SHP77 treated with DMSO at 0.1 percent for 48 hours (cell line): ENCODE measurements at places on chromosomes 2 and 18.

DNA sequence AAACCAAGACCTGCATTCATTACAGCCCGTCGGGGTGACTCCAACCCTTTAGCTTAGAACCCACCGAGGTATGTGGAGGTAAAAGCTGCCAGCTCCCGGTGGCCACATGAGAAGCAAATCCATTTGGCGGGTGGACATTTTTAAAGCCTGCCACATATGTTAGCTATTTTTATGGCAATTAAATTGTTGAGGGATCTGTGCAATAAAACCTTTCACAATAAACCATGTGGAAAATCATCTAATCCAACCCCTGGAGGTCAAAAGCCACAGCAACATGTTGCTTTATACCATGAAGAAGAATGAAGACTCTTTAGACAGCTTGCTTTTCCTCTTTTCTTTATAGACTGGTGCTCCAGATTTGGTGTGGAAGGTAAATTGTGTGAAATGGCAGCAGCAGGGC, 176.3 kb downstream of the AGPS start:
- no peak for DNase-seq

DNA sequence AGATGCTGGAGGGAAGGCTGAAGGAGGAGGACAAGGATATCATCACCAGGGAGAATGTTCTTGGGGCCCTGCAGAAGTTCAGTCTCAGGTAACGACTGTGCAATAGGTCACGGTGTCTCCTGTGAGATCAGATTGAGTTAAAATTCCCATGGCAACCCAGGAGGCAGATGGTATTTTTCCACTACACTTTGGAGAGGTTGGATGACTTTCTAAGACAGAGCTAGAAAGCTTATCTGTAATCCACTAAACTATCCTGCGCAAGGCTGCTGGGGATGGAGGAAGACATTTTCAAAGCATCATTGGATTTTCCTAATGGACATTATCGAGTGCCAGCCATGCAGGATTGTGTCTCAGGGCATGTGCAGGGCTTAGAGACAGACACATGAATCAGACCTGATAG, 74.6 kb downstream of the ARMC9 start:
- no peak for DNase-seq

DNA sequence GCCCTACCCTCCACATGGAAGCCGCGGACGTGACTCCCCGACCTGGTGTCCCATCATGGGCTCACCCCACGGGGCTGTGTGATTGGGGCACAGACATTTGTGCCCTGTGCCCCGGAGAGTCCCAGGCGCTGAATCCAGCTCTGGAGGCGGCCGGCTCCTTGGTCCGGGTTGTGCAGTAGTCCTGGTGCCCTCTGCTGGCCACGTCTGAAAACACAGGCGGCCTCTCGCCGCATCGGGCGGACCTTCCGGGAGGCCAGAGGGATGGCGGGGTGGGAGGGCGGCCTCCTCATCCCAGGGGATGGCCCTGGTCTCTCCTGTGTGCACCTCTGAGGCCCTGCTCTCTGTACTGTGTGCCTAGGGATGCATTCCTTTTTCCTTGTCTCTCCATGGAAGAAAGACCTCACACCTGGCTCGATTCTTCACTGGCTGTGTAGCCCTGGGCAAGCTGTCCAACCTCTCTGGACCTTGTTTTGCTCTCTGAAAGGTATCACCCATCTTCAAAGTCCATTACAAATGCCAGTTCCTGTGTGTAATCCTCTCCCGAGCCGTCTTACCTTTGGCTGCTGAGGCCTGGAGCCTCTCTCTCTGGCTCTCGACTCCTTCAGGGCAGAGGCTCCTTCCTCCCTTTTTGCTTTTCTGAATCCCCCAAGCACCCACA, 27.6 kb downstream of the CELF4 start:
- DNase-seq: peak; percentile 4

DNA sequence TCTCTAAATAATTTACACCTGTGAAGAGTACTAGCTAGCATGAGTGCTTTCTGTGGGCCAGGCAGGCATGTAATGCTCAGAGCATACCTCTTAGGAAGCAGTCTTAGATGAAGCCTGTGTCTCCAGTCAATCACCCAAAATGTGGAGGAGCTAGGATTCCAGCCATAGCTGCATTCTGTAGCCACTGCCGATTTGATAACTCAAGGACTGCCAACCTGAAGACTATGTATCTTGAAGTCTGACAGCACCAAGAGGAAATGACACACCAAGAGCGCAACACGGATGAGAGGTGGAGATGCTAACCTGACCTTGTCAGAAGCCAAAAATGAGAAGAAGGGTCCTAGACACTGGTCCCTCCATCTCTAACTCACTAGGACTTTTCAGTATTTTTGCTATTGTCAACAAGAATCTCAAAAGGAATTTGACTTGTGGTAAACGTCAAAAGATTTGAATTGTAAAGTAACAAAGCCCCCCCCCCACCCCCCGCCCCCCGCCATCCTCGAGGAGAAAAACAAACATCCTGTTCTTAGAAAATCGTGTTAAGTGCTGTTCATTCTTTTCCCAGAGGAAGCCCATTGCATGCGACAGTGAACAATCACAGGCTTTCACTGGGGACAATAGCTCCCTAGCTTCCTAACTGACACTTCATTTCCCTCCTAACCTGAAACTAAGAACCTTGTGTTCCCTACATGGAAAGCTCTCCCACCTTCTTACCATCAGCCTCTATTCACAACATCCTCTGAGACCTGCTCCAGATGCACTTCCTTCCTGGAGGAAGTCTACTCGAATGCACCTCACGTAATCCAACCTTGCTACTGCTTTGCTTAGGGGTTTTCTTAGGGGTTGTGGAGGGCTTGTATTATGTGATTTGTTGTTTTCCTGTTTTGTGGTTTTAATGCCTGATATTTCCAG, 14.7 kb downstream of the CDC42EP3 start:
- no peak for DNase-seq

GRCh38 chr2:150424406-150424805, 63.1 kb downstream of the RND3 start:
- DNase-seq: no peak

DNA sequence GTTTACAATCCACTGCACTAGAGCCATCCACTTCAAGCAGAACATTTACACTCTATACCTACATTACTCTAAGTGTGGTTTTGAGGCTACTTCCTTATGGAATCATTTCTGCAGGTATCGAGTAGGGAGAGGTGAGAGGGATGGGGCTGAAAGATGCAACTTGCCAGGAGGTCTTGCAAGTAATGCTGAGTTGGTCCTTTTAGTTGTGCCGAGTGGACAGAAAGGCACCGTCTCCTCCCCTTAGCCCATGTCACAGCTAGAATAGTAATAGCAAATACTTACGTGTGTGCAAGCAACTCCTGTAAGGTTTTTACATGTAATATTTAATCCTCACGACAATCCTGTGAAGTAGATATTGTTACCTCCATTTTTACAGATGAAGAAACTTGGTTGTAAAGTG, 158.8 kb upstream of the TTC39C start:
- DNase-seq: no peak

DNA sequence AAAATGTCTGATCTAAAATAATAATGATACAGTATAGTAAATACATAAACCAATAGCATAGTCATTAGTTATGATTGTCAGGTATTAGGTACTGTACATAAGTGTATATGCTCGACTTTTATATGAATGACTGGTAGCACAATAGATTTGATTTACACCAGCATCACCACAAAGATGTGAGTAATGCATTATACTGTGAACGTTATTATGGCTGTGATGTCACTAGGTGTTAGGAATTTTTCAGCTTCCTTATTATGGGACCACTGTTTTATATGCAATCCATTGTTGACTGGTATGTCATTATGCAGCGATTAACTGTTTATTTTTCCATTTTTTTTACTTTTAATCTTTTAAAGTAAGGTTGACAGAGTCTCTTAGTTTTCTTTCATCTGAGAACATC, 23.7 kb downstream of the ATP9B start:
- no peak for DNase-seq

DNA sequence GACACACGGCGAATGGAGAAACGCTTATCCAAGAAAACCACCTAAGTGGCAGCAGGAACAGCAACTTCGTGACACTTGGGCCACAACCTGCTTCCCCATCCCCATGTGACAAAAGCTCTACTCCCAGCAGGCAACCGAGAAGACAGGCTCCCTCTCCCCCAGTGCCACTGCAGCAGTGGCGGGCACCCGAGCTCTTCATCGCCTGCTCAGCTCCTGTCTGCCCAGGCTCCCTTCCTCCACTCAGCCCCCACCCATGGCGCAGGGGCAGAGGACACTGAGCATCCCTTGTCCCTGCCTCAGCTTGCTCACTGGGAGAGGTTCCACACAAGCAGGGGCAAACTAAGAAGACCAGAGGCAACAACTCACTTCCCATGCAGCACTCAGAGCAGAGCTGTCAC, 22.9 kb downstream of the SLC66A2 start:
- no peak for DNase-seq

GRCh38 chr2:17719562-17720371, 33.8 kb downstream of the SMC6 start:
- no peak for DNase-seq

GRCh38 chr2:121527009-121527682, 3.5 kb upstream of the RNU4ATAC start:
- no peak for DNase-seq

DNA sequence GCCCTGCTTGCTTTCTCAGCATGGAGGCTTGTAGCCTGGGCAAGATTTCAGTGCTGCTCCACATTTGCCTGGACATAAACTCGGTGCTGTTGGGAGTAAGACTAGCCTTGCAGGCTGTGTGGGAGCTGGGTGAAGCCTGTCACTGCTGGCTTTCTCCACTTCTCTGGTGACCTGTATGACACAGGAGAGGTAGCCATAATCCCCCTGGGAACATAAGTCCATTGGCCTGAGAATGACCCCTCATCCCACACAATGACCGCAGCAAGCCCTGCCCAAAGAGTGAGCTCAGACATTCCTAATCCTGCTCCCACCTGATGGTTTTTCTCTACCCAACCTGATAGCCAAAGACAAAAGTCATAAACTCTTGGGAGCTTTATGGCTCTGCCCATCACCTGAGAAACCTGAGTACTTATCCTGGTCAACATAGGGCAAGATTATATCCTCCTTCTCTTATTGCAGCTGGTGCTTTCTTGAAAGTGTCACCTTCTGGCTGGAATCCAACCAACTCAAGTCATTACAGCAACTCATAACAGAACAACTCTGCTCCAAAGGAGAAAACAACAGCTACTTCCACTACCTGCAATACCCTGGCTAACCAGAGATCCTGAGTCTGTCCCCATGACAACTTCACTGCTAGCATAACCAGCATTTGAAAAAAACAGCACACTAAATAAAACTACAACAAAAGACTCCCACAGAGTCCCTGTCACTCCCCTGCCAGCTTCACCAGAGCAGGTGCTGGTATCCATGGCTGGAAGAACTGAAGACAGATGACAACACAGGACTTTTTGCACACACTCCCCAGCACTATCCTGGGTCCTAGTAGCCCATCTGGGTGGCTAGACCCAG, 834.4 kb upstream of the DDX18 start:
- DNase-seq: no peak

DNA sequence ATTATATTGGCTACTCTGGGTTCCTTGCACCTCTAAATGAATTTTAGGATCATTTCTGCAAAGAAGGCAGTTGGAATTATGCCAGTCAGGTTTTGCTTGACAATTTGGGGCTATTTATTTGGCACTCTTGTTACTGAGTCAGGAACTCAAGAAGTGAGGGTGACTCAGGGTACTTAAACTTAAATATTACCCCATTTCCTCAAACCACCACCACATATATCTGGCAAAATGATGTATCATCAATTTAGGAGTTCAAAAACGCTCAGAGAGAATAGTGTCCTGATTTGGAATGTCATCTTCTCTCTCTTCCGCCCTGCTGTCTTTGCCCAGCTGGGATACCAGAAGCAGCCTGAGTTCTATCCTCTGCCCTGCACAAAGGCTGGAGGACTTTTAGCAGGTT, 2.4 kb upstream of the THNSL2 start:
- no peak for DNase-seq

DNA sequence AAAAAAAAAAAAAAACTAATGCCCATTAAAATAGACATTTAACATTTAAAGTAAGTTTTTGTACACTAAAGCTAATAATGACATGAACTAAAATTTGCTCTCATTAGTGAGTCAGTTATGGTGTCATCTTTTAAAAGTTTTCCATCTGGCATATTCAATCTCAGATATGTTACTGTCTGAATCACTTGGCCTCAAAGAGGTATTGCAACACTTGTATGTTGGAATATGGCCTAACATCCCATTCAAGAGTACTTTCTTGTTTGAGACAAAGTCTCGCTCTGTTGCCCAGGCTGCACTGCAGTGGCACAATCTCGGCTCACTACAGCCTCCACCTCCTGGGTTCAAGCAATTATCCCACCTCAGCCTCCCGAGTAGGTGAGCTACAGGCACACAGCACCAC, 169.7 kb downstream of the TMEM163 start:
- no peak for DNase-seq

DNA sequence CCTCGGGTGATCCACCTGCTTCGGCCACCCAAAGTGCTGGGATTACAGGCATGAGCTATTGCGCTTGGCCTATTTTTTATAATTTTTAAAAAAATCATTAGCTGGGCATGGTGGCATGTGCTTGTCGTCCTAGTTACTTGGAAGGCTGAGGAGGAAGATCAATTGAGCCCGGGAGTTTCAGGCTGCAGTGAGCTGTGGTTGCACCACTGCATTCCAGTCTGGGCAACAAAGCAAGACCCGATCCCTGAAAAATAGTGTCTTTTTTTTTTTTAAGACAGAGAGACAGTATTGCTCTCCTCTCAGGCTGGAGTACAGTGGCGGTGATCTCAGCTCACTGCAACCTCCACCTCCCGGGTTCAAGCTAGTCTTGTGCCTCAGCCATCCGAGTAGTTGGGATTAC, 4.8 kb downstream of the SSB start:
- DNase-seq: no peak

GRCh38 chr18:67728364-67728763, 211.8 kb upstream of the DSEL start:
- no peak for DNase-seq

DNA sequence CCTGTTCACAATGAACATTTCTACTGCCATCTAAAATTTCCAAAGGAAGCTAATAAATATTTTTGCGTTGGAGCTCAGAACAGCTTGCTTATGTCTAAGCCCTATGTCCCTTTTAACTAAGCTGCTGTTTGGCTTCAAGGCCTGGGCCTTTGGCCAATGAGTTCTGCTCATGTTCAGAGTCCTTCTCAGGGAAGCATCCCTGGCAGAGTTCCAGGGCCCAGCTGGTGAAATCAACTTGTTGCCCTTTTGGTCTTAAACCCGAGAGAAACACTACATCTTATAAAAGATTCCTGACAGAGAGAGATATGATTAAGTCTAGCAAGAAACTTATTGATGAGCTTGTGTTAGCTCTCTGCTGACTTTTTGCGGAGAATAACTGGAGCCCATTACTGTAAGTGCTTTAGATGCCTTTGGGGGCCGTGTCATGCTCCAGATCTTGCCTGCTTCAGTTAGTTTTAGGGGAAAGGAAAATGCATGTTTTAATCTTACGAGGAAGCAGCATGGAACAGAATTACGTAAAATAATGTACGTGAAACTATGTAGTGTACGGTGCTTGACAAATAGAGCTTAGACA, 102.5 kb upstream of the NOSTRIN start:
- no peak for DNase-seq

GRCh38 chr2:142872882-142873724, 4.4 kb upstream of the KYNU start:
- DNase-seq: no peak
